ENCODE measurements at places on chromosomes 7 and 10.
A peak's percentile ranks its signal among the peaks of the same experiment; 100 is the strongest.

DNA sequence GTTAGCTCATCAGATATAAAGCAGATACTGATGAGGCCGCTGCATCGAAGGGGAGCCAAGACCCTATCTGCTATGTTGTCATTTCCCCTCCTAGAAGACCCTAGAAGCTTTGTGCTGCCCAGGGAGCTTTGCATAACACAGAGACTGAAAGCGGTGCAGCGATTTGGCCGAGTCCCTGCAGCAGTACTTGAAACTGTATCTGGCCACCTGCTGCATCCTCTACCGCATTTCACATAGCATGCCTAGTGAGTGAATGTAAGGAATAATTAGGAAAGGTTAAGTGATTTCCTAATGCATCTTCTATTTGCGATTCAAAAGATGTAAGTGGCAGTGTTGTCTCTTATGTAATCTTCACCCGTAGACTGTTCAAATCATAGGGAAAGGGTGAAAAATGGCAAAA is 106.7 kb downstream of the LRMDA start:
- DNase-seq = no peak

DNA sequence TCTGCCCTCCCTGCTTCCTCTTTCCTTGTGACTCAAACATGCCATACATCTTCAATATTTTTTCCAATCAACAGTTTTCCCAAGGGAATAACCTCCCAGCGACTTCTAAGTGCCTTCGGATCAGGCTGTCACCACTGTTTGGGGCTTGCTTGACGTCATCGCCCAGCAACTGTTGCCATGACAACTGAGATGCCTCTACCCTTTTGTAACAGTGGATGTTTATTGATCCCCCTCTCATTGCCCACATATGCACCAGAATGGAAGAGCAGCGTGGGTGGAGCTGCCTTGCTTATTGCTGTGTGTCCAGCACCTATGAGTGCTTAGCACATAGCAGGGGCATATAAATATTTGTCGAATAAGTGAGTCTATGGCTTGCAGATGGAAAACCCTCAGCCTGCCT is 14.4 kb downstream of the FFAR4 start:
- peak; percentile 17 for DNase-seq

DNA sequence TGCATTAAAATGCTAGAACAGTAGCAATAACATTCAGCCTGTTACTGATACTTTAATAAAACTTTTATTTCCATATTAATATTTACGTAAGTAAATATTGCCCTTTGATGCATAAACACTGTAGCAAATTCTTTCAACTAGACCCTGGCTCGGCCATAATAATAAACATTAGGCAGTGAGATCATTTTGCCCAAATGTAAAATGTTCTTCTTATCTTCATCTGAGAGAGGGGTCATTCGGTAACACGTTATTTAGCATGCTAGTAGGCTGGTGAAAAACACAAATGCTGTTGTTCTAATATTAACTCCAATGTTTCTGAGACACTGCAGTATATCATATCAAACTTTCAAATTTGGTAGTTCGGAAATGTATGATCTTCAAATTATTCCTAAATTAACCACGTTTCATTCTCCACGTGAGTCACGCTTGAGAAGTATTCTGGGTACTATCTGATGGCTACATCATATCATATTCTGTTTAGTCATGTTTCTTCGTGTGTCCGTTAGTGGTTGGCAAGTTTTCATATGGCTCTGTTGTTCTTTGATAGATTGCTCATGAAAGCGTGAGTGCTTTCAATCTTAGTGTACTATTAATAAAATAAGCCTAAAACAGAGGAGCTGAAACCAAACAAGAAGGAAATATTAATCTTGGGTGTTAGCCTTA is 145.8 kb downstream of the NSUN6 start:
- DNase-seq = peak; percentile 53

- no peak for DNase-seq
Measured at GRCh38 chr10:48243487-48243886, 31.0 kb downstream of the FRMPD2 start.

DNA sequence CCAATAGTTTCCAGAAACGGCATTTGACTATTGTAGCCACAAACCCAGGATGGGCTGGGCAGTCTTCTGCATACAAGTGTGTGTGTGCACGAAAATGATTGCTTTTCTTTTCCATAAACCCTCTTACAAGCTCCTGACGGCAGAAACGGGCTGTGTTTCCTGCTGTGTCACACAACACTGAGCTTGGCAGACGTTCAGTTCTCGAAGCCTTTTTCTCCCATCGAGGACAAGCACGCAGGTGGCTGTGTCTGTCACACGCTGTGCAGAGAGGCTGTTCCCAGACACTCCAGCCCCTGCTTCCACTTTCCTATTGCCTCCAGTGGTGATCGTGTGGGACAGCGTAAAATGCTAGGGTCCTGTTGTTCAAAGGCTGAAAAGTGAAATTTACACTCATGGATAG is 32.1 kb downstream of the RBAK start:
- DNase-seq = peak; percentile 27

- DNase-seq = no peak
Measured at GRCh38 chr7:1592299-1592871, 22.6 kb upstream of the PSMG3 start.

DNA sequence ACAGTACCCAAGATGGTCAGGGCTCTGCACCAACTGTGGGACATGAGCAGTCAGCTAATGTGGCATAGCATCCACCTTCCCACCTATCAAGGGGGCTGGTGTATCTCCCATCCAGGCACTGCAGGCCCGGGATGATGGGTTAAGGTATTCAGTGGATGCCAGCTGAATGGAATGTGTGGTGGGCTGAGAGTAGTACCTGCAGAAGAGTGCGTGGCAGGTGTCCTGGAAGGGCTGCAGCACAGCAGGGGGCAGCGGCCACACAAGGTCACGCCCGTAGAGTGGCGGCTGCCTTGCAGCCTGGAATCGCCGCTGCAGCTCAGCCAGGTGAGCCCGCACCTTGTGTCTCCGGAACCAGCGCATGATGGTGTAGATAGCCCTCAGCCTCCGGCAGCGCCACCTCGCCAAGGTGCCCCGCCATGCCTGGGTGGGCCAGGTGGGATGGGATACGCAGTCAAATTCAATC is 13.3 kb downstream of the MYO1G start:
- no peak for DNase-seq

- DNase-seq = no peak
Measured at GRCh38 chr10:11341283-11341960, 270.0 kb downstream of the USP6NL start.

DNA sequence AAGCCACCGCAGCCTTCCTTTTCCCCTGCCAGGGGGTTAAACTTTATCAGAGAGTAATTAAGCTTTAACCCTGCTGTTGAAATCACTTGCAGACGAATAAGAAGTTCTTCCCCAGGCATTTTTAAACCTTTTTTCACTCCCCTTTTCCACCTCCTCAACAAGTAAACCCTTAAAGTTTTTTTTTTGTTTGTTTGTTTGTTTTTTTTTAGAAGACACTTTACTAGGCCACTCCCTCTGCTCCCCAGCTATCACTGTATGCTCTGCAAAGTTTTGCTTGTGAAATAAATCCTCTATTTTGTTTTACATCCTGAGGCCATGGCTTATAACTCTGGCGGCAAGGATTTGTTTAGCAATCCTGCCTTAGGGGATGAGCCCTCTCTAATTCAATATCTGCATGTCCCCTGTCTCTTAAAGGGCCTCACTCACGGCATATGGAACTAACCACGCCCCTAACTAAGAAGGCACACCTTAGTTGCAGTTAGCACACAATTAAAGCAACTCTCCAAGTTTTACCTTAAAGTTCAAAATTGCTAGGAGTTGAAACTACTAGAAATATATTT is 1354.7 kb upstream of the LRRTM3 start:
- DNase-seq = no peak

DNA sequence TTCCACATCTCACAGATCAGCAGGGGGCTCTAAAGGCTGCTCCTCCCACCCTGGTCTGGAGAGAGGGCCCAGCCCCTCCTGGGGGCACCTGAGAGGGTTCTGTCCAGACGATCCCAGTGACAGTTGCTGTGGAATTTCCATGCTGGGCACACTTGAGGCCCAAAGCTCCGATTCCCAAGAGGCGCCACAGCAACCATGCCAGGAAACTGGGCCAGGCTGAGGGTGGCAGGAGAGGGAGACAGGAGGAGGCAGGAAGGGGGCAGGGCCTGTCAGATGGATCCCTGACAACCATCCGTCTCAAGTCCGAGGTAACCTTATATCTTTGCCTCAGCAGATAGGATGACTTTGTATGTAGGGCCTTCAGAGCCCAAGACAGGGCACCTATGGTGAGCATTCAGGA is 4.3 kb upstream of the NOS3 start:
- DNase-seq = no peak

- no peak for DNase-seq
Measured at GRCh38 chr10:132102071-132102716, 36.4 kb downstream of the JAKMIP3 start.

GRCh38 chr7:23205909-23206767 is 24.3 kb downstream of the NUP42 start:
- no peak for DNase-seq

DNA sequence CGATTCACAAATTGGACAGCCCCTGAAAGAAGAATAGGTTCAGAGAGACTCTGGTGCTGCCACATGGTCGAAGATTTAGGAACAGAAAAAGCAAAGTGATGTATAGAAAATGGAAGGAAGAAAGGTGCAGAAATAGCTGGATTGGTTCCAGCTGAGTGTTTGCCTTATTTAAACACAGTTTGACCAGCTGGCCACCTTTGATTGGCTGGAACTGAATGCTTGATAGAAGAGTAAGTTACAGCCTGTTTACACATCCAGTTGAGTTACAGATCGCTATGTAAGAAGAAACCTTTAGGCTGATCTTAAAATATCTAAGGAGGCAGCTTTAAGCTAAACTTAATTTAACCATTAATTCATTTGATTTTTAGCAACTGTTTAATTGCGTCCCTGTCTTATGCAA is 40.3 kb upstream of the KAT6B start:
- DNase-seq = no peak

- DNase-seq = peak; percentile 58
Measured at GRCh38 chr7:22723181-22723601, 3.8 kb upstream of the IL6 start.

- DNase-seq = peak; percentile 50
Measured at GRCh38 chr10:86758189-86759072, 2.0 kb downstream of the BMPR1A start.

DNA sequence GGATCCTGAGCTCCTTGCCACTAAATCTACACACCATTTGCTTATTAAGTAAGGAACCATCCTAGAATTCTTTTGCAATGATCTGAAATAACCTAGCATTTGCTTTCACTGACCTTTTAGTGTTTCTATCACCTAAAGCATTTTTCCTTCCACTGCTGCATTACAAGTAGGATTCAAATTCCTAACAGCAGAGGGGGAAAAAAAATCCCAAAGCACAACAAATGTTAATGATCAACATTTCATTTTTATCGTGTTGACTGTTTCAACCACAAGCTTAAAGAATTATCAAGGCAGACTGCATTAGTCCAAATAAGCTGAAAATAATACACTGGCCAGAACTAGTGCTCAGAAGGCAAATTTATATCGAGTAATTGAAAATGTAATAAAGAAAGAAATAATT is 174.7 kb upstream of the TCF7L2 start:
- peak; percentile 31 for DNase-seq

DNA sequence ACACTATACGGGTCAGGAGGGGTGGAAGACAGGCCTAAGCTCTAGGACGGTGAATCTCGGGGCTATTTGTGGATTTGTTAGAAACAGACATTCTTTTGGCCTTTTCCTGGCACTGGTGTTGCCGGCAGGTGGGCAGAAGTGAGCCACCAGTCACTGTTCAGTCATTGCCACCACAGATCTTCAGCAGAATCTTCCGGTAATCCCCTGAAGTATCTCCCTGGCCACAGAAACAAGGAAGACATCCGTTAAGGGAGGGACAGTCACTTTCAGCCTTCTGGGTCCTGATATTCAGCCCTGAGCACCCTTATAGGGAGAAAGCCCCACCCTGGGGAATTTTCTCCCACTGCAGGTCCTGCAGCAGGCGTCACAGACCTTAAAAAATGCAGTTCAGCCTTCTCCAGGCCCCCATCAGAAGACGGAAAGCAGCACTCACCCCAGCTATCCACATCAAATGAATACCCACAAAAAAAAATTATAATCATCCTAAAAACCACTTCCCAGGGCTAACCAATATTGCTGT is 23.2 kb downstream of the PLAC9 start:
- no peak for DNase-seq

GRCh38 chr10:43524434-43525247 is 49.8 kb downstream of the ZNF239 start:
- DNase-seq = no peak

DNA sequence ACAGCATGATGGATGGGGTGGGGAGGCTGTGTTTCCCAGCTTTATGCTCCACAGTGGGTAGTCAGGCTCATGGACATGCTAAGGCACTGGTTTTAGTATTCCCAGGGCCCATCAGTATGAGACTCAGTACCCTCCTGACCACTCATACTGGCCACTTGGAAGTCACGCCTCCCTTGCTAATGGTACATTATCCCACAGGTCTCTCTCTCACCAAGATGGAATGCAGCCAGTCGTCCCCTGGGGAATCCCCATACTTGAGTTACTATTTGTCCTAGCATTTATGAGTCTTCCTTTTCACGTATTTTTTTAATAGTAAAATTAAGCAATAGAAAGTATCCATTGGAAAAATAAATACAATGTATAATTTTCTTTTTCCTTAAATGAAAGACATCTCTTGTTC is 80.6 kb upstream of the TBX20 start:
- DNase-seq = no peak

- no peak for DNase-seq
Measured at GRCh38 chr7:27518561-27519350, 143.9 kb downstream of the HIBADH start.

GRCh38 chr10:119138346-119139306 is 26.9 kb downstream of the SFXN4 start:
- DNase-seq = no peak

DNA sequence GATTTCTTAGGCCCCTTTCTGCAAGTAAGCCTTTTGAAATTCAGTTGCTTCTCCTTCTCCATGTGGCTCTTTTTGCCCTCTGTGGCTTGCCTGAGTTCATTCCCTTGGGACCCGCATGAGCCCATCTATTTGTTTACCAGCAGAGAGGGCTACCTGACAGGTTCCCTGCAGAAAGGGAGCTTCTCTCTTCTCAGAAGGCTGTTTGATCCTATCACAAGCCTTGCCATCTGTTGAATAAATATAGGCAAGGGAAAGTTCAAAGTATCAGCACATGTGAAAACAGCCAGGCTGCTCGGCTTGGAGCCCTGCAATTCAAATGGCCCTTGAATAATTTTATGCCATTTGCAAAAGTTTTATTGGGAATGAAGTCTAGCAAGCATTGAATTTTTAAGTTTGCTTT is 720.2 kb upstream of the FZD8 start:
- no peak for DNase-seq
